Activated T-helper 1 cell treated with Interleukin-2 at 50 U/mL for 16 hours (primary cell): ENCODE measurements at places on chromosomes 6 and 20.

DNA sequence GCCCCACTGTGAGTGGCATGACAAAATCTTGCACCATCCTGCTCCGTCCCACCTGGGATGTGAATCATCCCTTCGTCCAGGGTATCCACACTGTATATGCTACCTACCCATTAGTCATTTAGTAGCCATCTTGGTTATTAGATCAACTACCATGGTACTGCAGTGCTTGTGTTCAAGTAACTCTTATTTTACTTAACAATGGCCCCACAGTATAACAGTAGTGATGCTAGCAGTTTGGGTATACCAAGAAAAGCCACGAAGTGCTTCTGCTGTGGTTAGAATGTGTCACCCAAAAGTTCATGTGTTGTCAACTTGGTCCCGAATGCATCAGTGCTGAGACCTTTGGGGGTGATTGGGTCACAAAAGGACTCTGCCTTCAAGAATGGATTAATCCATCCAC lies 11.7 kb downstream of the OSER1 start:
- no peak for DNase-seq

DNA sequence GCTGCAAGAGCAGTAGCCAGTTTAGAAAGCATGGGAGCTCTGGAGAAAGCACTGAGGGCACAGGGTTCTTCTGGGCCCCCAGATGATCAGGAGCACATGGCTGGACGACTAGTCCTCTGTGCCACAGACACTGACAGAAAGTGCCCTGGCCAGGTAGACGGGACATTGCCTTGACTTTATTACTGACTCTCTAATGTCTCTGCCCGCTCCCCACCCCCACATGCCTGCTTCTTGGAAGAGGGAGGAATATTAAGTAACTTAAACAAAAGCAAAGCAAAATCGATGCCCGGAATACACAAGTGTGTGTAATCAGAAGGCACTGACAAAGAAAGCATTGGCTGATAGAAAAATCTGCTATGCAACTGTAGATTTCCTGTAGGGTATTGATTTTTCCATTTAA lies 99.3 kb downstream of the SOBP start:
- DNase-seq = no peak

GRCh38 chr20:17628101-17628841 lies 53.8 kb downstream of the RRBP1 start:
- DNase-seq = no peak

DNA sequence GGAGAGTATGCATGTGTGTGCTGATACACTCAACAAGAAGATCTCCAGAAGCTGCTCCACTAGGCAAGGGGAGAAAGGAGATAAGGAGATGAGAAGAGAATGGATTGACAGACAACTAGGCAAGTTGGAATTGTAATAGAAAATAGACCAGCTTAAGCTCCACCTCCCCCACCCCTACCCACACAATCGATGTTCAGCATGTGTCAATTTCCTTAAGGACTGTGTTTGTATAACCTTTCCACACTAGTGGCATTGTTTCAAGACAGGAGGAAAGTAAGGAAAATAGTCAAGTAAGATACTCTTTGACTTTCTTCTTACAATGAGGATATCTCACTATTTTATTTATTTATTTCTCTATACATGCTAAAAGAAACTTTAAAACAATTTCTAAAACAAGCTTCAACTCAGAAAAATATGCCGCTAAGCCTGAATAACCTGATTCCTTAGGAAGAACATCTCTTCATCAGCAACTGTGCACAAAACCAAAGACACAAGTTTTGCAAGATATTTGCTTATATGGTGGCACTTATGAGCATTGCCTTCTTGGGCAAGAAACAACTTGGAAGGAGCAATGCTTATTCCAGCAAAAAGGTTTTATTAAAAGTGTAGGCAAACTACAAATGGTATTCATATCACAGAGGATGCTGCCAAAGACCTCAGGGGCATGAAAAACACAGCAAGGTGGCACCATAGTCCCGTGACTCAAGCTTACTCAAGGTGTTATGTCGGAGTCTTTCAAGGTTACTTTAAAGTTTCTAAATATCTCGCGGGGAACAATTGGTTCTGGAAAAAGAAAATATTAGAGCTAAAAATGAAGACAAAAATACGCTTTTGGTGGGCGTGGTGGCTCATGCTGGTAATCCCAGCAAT lies 249.1 kb downstream of the COL12A1 start:
- no peak for DNase-seq

- no peak for DNase-seq
These were observed 135.7 kb downstream of the KIF13A start for GRCh38 chr6:17851720-17852161.

DNA sequence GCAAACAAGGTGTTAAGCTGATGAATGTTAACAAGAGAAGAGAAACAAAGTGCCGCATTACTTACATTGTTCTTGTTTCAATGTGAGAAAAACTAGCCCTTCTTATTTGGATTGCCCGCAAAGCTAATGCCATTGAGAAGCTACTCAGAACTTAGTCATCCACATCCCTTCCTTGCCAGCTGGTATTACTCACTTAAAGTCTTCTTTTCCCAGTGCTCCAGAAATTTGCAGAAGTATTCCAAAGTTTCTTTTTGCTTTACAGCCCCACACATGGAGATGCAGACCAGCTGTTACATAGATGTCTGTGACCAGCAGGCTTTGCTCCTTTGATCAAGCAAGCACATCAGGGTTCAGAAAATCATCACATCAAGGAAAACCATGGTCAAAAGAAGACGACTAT lies 529.0 kb downstream of the TBC1D32 start:
- DNase-seq = no peak

GRCh38 chr6:163861627-163862026 lies 447.1 kb downstream of the QKI start:
- no peak for DNase-seq

- no peak for DNase-seq
These were observed 6.0 kb downstream of the CST2 start for GRCh38 chr20:23820493-23820892.

GRCh38 chr6:63637865-63638445 lies 2.4 kb downstream of the PHF3 start:
- no peak for DNase-seq

GRCh38 chr20:34615477-34615876 lies 57.0 kb downstream of the MAP1LC3A start:
- no peak for DNase-seq

- no peak for DNase-seq
These were observed 9.7 kb downstream of the ATG5 start for GRCh38 chr6:106315765-106316374.

GRCh38 chr20:34472246-34472925 lies 43.8 kb upstream of the DYNLRB1 start:
- no peak for DNase-seq

DNA sequence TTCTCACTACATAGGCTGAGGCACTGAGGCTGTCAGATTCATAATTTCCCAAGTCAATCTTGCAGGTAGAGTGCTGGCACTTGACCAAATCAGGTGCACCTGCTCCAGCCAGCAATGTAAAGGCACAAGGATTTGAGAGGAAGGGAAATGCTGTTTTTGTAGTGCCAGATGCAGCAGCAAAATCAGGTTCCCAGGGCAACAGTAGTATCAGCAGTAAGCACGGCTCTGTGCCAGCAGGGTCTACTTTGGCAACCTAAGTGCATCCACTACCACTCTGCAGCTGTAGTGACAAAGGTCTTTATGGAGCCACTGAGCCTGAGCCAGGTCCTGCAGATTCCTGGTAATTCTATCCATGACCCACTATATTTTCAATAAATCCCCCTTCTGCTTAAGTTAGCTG lies 329.5 kb downstream of the TPBG start:
- DNase-seq = no peak

GRCh38 chr6:45199554-45199953 lies 128.6 kb upstream of the RUNX2 start:
- DNase-seq = no peak

- no peak for DNase-seq
These were observed 21.5 kb upstream of the MRPS18A start for GRCh38 chr6:43708860-43709653.

GRCh38 chr6:122877302-122877701 lies 88.2 kb downstream of the SMPDL3A start:
- DNase-seq = no peak

DNA sequence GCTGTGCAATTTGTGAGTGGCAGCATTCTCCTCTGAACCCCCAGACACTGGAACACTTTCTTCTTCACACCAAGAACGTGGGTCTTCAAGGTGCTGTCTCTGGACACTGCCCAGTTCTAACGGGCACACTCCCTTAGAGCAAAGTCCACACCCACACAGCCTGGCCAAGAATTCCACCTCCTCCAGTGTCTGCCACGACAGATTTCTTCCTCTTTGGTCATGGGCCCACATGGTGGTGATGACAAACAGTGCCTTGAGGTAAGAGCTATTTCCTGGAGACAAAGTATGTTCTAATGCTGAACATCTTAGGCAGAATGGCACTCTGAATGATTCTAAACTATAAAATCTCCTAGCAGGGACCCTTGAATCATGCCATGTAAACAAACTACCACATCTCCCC lies 25.5 kb upstream of the SSTR4 start:
- DNase-seq = no peak

GRCh38 chr6:166470863-166471410 lies 88.2 kb upstream of the MPC1 start:
- DNase-seq = no peak

- no peak for DNase-seq
These were observed 161.4 kb downstream of the CLIC5 start for GRCh38 chr6:45854149-45854742.
